Skeletal muscle tissue (tissue), 5 donors: ENCODE measurements at places on chromosomes 5 and 9. TPM values are rescaled to one million over a fixed set of nuclear protein-coding genes. Genes with fewer than 3 reads are reported as not detected.

ADAMTS2 gene
- total RNA-seq, result 29.7 TPM

HRH2 gene
- 1.0 TPM for total RNA-seq

SLC22A4 gene
- 3.1 TPM for total RNA-seq

SLC6A3 gene
- not detected for total RNA-seq

ACOT12 gene
- 0.52 TPM for total RNA-seq

DIRAS2 gene
- 0.52 TPM for total RNA-seq

HTR4 gene
- not detected for total RNA-seq

MSX2 gene
- total RNA-seq, result not detected
